ENCODE measurements at places on chromosomes 6 and 20.

DNA sequence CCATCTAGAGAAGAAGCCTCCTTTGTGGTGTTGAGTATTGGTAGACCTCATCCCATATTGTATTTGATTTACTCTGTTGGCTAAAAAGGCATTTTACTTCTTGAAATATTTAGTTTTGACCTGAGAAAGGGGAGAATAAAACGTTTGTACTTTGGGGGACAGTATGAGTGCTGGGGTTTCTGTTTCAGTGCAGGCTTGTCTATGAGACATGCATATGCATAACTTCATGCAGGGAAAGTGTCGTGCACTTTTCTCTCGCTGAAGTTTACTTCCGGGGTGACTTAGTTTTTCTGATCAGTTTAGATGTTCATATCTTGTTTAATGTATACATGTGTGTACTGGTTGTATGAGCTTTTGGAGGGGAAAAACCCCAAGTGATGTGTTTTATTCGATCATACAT is 59.5 kb downstream of the UTRN start:
- DNase-seq: peak; percentile 40

GRCh38 chr6:146420255-146420654 is 123.4 kb upstream of the RAB32 start:
- no peak for DNase-seq

GRCh38 chr6:11467364-11467763 is 70.2 kb upstream of the TMEM170B start:
- no peak for DNase-seq

GRCh38 chr6:28922004-28922820 is 1.6 kb downstream of the TRIM27 start:
- no peak for DNase-seq

DNA sequence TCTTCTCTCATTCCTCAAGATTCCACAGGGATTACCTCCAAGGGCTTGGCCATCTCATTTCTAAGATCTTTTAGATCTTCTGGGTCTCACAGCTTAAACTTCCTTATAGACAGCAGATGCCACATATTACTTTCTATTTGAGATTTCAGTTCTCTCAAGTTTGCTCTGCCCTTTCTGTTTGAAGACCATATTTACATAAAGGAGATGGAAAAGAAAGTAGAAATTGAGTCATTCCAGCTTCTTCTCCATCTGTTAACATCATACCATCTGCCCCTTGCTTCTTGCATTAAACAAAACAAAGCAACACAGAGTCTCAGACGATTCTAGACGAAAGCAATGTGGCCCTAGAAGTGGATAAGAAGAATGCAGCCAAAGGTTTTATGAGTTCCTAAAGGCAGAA is 203.4 kb downstream of the TTLL2 start:
- no peak for DNase-seq

- DNase-seq: no peak
Measured at GRCh38 chr6:30802731-30803130, 58.4 kb upstream of the IER3 start.

- no peak for DNase-seq
Measured at GRCh38 chr6:22248513-22249308, 48.1 kb downstream of the PRL start.

DNA sequence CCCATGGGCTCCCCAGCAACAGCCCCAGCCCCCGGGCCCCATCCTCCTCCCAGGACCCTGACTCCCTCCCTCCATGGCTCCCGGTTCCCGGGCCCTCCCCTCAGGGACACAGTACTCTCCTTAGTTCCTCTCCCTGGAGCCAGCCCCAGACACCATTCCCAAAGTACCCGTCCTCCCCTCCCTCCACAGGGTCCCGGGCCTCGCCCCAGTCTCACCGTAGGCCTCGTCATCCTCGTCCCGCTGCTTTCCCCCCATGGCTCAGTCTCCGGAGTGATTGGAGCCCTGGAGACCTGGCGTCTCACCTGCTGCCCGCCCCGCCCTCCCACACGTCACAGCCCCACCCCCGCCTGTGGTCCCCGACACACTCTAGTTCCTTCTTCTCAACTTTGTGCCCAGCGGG is at the start of gene SLC44A4:
Gene SLC44A4, minus strand, starts transcription at position 272 of the 400 bp plus-strand sequence. Its CDS starts 17 bp downstream, at position 255.
- DNase-seq: no peak

- no peak for DNase-seq
Measured at GRCh38 chr20:51966296-51966971, 164.1 kb upstream of the SALL4 start.

GRCh38 chr20:38256021-38256420 is 4.5 kb downstream of the KIAA1755 start:
- DNase-seq: no peak

- DNase-seq: no peak
Measured at GRCh38 chr6:128139519-128139918, 238.7 kb upstream of the THEMIS start.

DNA sequence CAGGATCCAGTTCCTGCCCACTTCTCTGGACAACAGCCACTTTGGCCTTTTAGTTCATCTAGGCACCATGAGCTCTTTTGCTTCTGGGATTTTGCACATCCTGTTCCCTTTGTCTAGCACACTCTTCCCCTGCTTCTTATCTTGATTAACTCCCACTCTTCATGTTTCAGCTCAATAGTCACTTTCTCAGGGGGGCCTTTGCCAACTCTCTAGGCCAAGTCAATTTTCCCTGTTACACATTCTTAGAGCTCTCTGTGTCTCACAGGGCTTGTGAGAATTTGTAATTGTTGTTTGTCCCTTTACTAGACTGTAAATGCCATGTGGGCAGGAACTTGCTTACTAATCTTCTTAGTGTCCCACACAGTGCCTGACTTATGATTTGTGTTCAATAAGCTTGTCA is 58.1 kb upstream of the EPB41L1 start:
- no peak for DNase-seq

DNA sequence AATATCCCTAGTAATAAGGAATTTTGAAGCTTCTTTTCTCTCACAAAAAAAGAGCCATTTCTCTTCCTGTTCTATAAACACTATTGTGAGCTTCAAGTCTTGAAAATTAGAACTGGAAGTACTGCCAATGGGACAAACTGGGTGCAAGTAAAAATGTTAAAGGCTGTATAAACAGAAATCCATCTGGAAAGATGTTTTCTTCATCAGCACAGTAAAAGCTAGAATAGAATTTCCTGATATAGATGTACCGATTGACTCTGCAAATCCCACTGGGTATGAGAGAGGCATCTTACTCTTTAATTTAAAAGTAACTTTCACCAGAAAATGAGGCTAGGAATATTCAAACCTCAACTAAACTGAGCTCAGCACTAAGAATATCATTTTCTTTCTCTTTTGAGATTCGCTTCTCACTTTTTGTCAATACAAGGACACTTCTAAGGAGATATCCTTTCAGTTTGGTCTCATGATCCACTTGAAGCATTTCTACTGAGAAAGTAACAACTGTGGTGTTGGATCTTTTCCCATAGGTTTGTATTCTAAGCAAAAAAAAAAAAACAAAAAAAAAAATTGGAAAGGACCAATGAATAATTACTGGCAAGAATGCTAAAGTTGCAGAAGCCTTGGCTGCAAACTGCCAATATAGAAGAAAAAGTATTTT is 169.0 kb upstream of the PRDM1 start:
- no peak for DNase-seq

- no peak for DNase-seq
Measured at GRCh38 chr6:166423781-166424180, 41.0 kb upstream of the MPC1 start.
